ENCODE measurements at places on chromosomes 5 and 9.

GRCh38 chr9:26012797-26013196 lies 334.6 kb upstream of the TUSC1 start:
- DNase-seq, result no peak

DNA sequence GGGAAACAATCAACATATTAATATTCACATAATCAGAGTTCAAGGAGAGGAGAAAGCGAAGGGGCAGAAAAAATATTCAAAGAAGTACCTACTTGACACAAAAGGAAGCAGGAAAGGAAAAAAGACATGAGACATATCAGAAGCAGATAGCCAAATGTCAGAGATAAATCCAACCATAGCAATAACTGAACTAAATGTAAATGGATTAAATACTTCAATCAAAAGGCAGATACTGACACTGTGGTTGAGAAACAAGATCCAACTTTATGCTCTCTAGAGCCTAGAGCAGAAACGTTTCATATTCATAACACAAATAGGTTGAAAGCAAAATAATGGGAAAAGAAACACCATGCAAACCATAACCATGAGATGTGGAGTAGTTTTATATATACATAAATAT lies 9.0 kb downstream of the MRPS2 start:
- DNase-seq, result no peak

DNA sequence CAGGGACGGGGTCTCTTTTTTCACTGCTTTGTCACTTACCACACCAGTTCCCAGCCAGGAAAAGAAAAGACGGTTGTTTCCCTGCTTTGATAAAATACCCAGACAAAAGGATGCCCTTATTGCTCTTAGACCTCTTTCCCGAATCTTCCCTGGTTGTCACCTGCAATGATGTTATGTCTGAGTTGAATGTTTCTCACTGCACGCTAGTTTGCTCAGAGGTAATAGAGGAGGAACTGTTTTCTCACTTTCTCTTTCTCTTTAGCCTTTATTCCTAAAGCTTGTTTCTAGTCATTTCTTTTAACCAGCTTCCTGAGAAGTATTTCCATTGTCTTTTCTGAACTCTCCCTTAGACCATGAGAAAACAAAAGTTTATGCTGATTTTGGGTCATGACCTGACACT lies 32.9 kb downstream of the ACER2 start:
- no peak for DNase-seq

DNA sequence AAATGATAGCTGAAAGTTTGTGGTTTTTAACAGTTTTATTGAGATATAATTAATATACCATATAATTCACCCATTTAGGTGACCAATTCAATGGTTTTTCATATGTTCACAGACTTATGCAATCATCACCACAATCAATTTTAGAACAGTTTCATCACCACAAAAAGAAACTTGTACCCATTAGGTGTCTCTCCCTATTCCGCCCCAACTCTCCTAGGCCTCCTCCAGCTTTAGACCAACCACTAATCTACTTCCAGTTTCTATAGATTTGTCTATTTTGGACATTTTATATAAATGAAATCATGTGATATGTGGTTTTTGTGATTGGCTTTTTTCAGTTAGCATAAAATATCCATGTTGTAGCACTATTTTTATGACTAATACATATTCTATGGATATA lies 38.6 kb downstream of the YTHDC2 start:
- no peak for DNase-seq

GRCh38 chr5:154773326-154773725 lies 18.1 kb downstream of the LARP1 start:
- DNase-seq, result no peak

All from fibroblast of the conjunctiva (primary cell).